ENCODE measurements at places on chromosomes 6 and 20.
A peak's percentile ranks its signal among the peaks of the same experiment; 100 is the strongest.

- no peak for DNase-seq
Measured at GRCh38 chr20:17381724-17382123, 149.5 kb downstream of the BFSP1 start.

DNA sequence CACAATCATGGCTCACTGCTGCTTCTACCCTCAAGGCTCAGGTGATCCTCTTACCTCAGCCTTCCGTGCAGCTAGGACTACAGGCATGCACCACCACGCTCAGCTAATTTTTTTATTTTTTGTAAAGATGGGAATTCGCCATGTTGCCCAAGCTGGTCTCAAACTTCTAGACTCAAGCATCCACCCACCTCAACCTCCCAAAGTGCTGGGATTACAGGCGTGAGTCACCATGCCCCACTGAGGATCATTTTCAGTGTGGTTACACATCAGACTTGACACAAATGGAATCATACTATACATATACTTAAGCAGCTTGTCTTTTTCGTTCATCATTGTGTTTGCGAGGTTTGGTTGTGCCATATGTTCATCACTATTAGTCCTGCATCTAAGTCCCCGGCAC, 26.6 kb downstream of the ZC3H12D start:
- DNase-seq: no peak

- no peak for DNase-seq
Measured at GRCh38 chr6:18211338-18211737, 53.0 kb downstream of the DEK start.

GRCh38 chr6:43454290-43454695, 1.1 kb downstream of the DLK2 start:
- peak; percentile 73 for DNase-seq

DNA sequence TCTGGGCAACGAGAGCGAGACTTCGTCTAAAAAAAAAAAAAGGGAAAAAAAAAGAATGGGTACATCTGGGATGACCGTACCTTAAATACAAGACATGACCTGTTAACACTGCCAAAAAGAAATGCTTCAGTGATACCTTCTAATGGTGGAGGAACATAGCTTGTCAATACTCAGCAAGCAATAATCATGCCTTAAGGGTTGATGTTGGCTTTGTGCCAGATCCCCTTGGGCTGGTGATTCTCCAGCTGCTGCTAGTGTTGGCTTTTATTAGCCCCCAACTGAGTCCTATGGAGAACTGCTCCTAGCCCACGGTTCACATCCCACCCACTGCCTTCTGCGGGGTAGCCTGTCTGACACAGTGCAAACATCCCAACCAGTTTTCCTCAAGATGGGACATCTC, 134.9 kb downstream of the PLCB1 start:
- peak; percentile 72 for DNase-seq

DNA sequence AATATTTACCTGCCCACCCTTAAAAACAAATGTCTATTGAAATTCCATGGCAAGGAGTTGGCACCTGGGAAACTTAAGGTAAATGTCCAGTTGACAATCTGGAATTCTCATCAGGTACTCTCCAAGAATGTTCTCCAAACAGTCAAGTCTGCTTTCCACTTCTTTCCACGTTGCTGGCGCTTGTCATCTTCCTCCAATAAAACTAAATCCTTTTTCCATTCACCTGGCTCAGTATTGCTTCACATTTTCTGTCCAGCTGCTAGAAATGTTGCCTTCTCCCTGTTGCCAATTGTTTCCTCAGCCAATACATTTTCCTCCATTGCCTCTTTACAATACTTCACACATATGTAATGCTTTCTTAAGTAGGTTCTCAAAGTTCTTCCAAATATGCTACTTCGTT, 1288.1 kb upstream of the MAP3K7 start:
- no peak for DNase-seq

GRCh38 chr20:4369798-4370124, 351.9 kb upstream of the PRND start:
- DNase-seq: no peak

- DNase-seq: no peak
Measured at GRCh38 chr6:380234-381218, 11.0 kb upstream of the IRF4 start.

- no peak for DNase-seq
Measured at GRCh38 chr20:51388227-51388626, 154.3 kb downstream of the NFATC2 start.

DNA sequence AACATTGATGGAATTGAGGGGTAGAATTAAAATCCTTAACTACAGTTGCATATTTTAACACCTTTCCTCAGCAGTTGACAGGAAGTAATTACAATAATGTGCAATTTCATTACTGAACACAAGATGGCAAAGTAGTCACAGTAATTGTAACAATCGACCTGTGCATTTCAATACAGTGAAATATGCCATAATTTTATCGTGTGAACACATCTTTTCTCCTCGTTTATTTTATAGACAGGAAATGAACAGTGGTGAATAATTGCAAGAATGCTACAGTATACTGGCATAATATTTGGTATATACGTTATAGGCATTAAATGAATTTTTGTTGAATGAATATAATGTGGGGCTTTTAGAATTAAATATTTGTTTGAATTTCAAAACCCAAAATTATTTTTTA, 25.0 kb downstream of the CYB5R4 start:
- peak; percentile 39 for DNase-seq

DNA sequence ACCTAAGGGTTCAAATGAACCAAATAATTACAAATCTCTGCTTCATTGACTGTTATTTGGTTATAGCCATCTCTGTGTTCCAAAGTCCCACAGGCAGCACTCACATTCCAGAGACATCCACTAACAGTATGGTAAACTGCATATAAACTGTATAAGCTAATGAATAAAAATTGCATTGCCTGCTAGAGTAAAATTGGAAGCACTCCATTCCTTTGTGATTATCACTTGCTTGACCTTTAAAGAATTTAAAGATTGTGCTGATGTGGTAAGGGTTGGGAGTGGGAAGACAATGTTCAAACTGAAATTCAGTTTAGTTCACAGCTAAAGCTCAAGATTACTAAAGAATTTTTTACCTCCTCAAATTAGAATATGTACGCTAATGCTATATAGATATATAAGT, 31.0 kb upstream of the OSTM1 start:
- no peak for DNase-seq

DNA sequence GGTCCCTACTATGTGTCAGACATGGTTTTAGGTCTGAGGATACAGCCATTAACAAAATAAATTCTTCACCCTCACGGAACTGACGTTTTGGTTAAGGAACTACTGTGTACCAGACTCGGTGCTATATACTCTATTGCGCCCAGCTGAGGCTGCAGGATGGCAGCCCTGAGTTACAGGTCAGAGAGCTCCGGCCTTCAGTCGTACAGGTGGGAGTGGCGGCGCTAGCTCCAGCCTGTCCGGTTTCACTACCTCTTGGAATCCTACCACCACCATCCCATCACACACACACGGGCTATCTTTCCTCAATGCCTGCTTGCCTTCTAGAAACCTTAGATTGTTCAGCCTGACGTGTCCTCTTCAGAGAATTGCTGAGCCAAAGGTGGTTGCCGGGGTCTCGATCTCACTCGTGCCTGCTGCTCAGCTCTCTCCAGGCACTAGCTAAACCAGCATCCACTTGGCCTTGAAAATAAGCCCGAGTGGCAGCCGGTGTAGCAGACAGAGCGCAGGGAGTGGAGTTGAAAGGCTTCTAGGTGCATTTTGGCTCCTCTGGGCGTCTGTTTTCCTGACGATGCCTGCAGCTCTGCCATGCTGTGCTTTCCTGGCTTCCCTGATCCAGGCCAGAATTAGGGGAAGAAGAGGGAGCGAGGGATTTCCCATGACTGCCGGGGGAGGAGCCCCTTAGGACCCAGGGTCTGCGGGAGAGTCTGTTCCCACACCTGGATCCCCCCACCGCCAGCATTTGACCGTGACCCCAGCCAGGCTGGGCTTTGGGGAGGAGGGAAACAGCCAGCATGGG, 1.1 kb upstream of the TCF15 start:
- DNase-seq: no peak

- DNase-seq: no peak
Measured at GRCh38 chr20:45617591-45617990, 11.9 kb upstream of the WFDC10A start.

- no peak for DNase-seq
Measured at GRCh38 chr6:107820338-107821261, 3.5 kb downstream of the SCML4 start.

- DNase-seq: no peak
Measured at GRCh38 chr6:5113096-5113495, 28.0 kb downstream of the PPP1R3G start.

DNA sequence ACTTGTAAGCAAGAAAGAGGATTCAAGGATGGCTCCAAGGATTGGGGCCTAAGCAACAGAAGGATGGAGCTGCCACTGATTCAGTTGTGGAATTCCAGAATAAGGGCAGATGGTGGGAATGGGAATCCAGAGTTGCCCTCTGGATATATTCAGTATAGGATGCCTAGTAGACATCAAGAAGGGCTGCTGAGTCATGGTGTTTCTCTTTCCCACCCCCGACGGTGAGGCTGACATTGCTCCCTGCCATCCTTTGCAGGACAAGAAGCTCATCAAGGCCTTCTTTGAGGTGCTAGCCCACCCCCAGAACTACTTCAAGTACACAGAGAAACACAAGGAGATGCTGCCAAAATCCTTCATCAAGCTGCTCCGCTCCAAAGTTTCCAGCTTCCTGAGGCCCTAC, 11.2 kb upstream of the ZNF76 start:
- no peak for DNase-seq

- DNase-seq: no peak
Measured at GRCh38 chr20:63023071-63023935, 16.5 kb upstream of the BHLHE23 start.

GRCh38 chr6:114987281-114987680, 644.5 kb upstream of the HS3ST5 start:
- no peak for DNase-seq

- no peak for DNase-seq
Measured at GRCh38 chr6:39819676-39820075, 27.5 kb downstream of the DAAM2 start.

DNA sequence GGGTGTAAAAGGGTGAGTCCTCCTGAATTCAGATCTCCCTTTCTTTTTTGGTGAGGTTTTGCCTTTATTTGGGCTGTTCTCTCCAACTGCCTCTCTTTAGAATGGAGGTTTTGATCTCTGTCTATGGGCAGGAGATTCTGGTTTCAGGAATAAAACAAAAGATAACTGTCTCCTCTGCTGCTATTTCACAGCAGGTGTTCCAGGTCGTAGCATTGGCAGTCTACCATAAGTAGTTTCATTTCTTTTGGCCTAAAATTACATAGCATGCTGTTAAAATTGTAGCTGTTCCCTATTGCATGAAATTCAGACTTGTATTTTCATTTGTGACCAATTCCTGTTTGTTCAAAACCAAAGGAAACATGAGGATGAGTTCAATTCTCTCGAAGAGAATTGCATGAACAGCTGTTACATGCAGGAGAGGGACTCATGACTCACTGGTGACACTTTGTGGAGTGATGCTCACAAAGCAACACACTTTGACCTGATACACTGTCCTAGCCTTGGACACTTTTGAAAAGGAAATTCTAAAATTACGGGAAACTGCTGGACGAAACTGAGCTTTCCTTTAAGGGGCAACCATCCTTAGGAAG, 76.8 kb upstream of the SIRPG start:
- DNase-seq: no peak

Measured in SHP77 (cell line).